Stimulated activated CD4-positive, alpha-beta T cell treated with anti-CD3 and anti-CD28 coated beads, Interleukin-1b, Interleukin-23, amount 100 ng/mL, for 1 hour (primary cell): ENCODE measurements at places on chromosomes 1 and 21.

GRCh38 chr1:162927421-162927820, 66.4 kb upstream of the CCDC190 start:
- no peak for DNase-seq

DNA sequence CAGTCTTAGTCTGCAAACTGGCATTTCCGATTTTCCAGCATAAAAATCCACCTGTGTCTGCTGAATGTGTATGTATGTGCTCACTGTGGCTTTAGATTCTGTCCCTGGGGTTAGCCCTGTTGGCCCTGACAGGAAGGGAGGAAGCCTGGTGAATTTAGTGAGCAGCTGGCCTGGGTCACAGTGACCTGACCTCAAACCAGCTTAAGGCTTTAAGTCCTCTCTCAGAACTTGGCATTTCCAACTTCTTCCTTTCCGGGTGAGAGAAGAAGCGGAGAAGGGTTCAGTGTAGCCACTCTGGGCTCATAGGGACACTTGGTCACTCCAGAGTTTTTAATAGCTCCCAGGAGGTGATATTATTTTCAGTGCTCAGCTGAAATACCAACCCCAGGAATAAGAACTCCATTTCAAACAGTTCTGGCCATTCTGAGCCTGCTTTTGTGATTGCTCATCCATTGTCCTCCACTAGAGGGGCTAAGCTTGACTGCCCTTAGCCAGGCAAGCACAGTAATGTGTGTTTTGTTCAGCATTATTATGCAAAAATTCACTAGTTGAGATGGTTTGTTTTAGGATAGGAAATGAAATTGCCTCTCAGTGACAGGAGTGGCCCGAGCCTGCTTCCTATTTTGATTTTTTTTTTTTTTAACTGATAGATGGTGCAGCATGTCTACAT, 2.5 kb upstream of the OLFML3 start:
- DNase-seq = no peak

DNA sequence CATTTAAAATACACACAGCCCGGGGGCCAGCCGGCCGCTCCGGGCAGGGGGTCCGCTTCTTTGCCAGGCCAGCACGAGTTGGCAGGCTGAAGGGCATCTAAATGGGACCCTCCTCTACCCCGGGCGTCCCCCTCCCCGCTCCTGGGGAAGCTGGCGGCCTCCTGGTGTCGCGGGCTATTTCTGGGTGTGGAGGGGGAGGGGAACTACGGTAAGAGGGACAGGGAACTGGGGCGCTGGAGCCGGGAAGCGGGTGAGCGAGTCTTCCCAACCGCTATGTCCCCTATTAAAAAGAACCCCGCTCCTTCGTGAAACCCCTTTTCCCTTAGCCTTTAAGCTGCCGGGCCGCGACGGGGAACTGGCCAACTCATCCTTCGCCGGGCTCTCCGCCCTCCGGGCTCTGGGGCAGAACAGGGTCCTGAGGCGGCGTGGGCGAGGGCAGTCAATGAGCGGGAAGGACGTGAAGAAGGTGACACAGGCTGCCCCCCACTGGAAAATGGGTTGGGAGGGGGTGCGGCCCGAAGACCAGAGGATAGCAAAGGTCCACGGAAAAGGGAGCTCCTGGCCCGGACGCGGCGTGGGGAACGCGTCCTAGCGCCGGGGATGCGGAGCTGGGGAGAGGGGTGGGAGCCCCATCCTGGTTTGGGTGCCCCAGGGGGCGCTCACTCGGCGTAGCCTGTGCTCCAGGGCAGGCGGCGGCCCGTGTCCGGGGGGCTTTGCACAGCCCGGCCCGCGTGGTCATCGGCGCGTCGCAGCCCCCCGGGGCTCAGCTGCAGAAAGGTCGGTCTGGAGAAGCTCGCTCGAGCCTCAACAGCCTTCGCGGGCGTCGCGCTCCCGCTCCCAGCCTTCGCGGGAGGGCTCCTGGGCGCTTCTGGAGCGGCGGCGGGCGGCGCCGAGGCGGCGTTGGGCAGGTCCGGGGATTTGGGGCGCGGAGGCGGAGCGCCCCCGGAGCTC, 544 bp downstream of the PPM1J start:
- no peak for DNase-seq

- no peak for DNase-seq
Measured at GRCh38 chr1:79198832-79199231, 192.3 kb upstream of the ADGRL4 start.

DNA sequence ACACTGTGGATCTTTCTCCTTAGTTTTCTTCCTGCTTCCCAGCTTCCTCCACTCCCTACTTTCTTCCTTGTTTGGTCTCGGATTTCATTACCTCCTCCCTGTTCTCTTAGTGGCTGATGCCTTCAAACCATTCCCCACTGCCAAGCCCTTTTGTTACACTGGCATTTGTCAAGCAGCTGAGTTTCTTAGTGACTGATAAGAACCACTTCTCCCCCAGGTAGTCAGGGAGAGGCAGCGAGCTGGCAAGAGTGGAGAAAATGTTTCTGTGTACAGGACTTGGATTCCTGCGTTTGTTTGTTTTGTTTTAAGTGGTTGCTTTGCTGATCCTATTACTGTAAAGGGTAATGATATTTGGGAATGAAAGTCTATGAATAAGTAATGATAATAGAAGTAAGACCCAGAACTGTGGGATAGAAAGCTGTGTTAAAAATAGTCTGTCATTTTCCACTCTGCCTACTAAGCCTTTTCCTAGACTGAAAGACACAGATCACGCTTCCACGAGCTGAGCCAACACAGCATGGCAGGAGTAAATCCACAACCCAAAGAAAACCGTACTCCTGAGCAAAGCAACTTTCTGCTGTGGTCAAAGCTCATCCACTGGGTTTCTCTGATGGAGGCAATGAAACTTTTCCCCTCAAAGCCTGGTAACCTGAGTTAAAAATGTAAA, 10.1 kb upstream of the SERTAD4 start:
- DNase-seq = no peak

DNA sequence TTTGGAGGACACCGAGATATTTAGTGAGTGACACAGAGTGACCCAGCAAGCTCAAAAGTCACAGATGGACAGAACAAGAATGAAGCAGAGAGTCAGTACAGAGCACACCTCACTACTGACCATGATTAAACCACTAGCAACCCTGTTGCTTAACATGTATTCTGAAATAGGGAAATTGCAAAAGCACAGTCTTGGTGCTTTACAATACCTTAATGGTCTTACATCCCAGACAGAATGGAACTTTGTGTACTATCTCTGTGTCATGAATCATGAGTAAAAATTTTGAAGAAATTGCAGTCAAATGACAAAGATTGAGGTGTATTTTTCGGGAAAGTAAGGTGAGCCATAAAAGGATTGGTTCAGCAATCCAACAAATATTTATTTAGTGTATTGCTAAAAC, 2.7 kb upstream of the SAMSN1 start:
- DNase-seq = no peak

GRCh38 chr1:226751703-226752102, 12.6 kb upstream of the ITPKB start:
- DNase-seq = no peak
